ENCODE measurements at places on chromosomes 3 and 15.

GRCh38 chr3:37668431-37668817 lies 193.3 kb upstream of the CTDSPL start:
- no peak for DNase-seq

GRCh38 chr3:3665961-3666640 lies 133.1 kb upstream of the LRRN1 start:
- no peak for DNase-seq

- no peak for DNase-seq
These were observed 700.6 kb upstream of the ARRDC4 start for GRCh38 chr15:97259943-97260342.

DNA sequence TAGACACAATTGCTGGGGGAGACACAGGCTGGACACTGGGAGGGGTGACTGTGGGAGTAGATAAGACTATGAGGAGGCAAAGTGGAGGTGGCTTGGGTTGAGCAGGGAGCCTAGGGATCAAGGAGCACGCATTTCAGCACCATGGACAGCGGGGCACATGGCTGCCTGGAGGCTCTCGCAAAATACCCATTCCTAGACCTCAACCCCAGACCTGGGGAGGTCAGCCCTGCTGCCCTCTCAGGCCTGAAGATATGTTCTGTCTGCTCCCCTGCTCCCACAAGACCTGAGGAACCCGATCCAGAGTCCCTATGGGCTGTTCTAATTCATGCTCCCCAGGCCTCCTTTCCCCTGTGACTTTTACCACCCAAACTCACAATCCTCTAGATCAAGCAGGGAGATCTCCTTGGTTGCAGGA lies 16.0 kb upstream of the CPEB1 start:
- DNase-seq = peak; percentile 17

DNA sequence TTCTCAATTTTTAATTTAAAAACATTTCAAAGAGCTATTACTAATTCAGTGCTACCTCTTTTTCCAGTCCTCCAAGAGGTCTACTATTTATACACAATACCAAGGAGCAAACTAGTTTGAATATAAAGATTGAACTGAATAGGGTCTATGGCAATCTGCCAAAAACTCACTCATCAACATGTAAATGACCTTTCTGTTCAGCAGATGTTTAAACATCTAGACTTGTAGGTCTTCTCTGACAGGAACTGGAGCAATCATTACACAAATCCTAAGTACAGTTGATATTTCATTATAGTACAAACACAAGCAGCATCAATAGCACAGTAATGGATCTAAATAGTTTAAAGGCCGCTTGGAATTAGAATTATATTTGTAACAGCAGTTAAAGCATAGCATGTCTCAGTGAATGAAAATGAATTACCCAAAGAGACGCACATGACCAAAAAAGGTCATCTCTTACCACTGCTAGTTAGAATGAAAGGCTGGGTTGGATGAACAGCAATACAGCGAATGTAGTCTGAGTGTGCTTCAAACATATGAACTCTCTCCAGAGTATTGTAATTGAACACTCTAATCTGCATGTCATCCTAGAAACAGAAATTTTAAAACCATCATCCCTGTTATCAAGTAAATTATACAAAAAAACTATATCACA lies 10.7 kb downstream of the COPB2 start:
- DNase-seq = no peak

DNA sequence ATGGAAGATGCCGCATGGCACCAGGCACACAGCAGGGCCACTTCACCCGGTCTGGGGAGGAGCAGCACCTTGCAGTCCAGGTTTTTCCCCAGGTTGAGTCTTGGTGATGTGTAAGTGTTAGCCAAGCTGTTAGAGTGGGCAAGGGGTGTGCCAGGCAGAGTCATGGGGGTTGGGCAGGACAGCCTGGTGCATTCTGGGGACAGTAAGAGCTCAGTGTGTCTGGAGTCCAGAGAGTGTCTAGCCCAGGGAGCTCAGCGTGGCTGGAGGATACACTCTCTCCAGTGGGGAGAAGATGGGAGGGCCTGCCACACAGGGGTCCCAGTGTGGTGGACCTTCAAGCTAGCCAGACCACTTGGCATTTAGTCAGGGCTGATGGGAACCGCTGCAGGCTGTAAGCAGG lies 87.4 kb downstream of the AAGAB start:
- DNase-seq = no peak

GRCh38 chr15:89982315-89983055 lies 18.6 kb upstream of the ZNF710 start:
- DNase-seq = no peak

- no peak for DNase-seq
These were observed 45.3 kb downstream of the TOP2B start for GRCh38 chr3:25619382-25619781.

DNA sequence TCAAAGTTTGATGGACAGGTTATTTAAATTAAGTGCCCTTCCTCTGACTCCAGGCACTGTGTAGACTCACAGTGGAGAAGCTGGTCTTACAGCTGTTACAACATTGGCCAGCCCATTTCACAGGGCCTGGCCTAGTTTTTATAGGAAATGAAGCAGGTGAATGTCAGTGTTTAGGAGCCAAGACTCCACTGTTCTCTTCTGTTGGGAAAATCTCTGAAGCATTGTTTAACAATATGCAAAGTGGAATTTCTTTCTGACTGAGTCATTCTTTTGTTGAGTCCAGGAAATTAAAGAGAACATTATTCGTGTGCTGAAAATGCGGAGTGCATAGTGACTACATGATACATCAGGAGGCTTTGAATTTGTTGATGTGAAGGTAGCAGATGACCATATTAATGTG lies 64.7 kb downstream of the ARRDC4 start:
- DNase-seq = peak; percentile 93

- DNase-seq = peak; percentile 80
These were observed 11.4 kb downstream of the NEK10 start for GRCh38 chr3:27357665-27358258.

- DNase-seq = no peak
These were observed 12.6 kb downstream of the RORA start for GRCh38 chr15:61216519-61216918.

- no peak for DNase-seq
These were observed 252.4 kb upstream of the C2CD4B start for GRCh38 chr15:62417439-62417838.

- DNase-seq = no peak
These were observed 151.6 kb downstream of the CHST2 start for GRCh38 chr3:143271136-143271535.

DNA sequence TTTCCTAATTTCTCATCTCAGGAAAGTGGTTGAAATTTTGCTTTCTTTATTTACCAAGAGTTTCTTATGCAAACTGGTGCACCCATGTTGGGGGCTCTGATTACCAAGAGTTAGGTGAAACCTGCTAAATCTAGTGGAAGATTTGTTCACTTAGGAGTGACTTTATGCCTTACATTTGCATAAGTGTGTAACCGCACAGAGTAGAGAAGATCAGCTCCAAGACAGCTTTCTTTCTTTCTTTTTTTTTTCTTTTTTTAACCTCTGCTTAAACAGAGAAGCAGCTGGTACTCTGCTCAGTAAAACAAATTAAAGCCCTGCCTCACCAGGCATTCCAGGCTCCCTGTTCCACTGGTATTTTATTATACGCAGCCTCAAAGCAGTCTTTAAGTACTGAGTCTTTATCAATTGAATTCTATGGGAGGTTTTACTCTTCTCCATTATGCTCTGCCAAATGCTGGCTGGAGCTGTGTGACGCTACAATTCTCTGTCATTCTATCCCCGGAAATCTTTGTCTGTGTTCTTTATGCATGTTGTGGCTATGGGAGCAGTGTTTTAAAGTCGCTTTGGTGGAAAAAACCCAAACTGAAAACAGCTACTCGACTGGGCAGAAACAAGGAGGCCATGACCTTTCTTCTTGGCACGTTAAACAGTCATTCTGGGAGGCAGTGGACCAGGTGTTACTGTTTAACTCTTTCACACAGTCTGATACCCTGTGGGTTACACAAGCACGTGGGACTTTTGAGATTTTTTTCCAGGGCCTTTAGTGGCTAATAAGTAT lies 55.2 kb upstream of the GBE1 start:
- DNase-seq = no peak

GRCh38 chr15:48966595-48967301 lies 3.0 kb upstream of the SHC4 start:
- DNase-seq = no peak

- DNase-seq = no peak
These were observed 715 bp downstream of the MCCC1 start for GRCh38 chr3:183098536-183099025.

DNA sequence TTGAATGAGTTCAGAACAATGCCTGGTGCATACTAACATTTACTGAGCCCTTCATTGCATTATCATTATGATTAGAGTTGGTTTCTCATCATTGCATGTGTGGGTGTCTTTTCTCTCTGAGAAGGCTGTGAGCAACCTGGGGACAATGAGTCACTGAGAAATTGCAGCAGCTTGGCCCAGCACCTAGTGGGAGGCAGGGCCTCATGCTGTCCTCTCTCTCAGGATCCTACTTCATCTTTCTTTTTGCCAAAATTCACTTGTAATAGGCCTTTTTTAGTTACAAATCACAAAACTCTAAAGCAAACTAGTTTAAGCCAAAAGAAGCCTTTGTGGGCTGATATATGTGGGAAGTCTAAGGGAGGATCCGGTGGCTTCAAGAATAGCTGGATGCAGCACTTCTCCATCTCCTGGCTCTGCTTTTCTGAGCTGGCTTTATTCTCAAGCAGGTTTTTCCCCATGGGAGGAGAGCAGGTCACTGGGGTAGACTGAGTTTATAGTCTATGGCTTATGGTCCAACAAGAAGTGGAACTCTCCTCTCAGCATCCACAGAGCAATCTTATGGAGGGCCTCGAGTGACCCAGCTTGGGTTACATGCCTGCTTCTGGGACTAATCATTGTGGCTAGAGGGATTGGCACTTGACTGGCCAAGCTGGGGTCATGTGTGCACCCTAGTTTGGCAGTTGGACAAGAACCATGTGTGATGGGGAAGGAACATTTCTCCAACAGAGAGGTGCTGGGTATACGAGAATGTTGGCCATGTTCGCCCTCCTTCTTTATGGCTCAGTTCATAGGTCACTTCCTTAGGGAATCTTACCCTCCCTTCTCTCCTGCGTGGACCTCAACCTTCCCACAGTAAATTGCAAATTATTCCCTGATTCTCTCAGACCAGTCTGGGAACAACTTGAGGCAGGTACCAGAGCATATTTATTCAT lies 8.7 kb upstream of the CAMK1 start:
- no peak for DNase-seq

DNA sequence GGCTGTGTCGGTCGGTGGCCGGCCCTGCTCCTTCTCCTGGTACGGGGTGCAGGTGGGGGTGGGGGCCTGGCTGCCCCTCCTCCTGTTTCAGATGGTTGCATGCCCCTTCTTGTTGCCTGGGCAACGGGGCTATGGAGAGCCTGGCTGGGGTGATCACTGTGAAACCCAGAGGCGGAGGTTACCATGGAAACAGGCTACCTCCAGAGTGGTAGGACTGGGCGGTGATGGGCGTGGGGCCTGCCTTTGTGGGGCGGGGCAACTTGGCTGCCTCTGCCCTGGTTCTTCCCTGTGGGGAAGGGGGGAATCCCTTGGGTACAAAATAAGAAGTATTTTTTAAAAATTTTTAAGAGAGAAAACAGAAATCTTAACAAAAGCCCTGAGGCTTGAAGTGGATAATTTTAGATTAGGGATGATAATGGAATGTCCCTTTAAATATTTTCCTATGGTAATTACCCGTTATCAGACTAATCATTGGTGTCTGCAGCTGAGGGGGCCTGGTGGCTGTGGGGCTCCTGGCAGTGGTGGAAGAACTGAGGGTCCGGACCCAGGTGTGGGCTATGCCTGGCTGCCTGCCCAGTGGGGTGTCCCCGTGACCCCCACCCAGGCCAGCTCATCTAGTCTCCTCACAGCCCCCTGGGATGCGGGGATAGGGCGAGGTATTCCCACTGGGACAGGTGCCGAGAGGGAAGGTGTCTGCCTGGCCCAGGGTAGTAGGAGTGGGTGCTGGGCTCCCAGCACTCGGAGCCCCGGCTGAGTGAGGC lies 32.5 kb downstream of the PLXNA1 start:
- no peak for DNase-seq

Data from endothelial cell of umbilical vein (primary cell).